Stimulated activated naive CD8-positive, alpha-beta T cell treated with anti-CD3 and anti-CD28 coated beads, Interleukin-15, amount 100 ng/mL, for 72 hours (primary cell): ENCODE measurements at places on chromosomes 7 and 10.
A peak's percentile ranks its signal among the peaks of the same experiment; 100 is the strongest.

- no peak for DNase-seq
Measured at GRCh38 chr10:110241407-110241806, 34.0 kb downstream of the MXI1 start.

GRCh38 chr10:69237528-69238159, 17.5 kb downstream of the HKDC1 start:
- peak; percentile 83 for DNase-seq

- no peak for DNase-seq
Measured at GRCh38 chr10:104035194-104036068, 50.2 kb downstream of the COL17A1 start.

DNA sequence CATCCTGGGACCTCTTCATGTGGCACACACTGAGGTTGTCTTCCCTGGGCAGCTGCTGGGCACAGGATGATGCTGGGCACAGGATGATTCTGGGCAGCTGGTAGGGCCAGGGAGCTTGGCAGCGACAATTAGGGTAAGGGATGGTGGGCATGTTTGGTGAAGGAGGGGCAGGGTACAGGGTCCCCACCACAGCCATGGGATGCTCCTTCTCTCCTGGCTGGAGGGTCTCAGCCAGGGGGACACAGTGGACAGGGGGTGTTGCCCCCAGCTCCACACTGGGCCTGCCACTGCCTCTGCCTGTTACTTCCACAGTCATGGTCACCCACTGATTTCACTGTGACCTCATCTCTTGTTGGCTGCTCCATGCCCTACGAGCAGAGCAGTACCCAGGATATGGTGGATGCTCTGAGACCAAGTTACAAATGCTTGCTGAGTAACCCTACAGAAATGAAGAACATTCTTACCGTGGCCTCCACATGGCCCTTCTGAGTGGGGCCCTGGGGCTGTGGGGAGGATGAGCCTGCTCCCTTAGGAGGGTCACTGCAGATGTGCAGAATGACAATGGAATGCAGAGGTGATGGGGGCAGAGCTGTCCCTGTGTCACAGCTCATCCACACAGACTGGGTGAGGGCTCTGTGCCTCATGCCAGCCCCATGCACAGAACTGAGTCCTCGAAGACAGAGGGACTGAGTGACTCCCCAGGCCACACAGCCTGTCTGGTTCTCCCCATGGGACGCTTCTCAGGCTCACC, 28.4 kb upstream of the RET start:
- DNase-seq, result no peak

DNA sequence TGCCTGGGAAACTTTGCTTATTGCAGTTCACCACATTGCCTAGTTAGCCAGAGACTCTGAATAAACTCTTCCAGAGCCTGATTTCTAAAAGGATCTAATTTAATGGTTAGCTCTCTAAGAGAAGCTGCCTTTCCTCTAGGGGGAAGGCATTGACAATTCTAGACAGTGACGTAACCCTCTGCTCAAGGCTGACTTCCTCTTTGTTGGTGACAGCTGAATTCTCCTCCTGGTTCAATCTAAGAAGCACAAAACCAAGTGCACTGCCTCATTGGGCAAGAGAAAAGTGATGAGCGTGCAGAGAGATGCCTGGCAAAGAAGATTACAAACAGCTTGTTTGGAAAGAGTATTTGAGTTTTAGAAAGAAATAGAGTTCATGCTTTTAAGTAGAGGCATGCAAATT, 102.7 kb downstream of the MACC1 start:
- no peak for DNase-seq

DNA sequence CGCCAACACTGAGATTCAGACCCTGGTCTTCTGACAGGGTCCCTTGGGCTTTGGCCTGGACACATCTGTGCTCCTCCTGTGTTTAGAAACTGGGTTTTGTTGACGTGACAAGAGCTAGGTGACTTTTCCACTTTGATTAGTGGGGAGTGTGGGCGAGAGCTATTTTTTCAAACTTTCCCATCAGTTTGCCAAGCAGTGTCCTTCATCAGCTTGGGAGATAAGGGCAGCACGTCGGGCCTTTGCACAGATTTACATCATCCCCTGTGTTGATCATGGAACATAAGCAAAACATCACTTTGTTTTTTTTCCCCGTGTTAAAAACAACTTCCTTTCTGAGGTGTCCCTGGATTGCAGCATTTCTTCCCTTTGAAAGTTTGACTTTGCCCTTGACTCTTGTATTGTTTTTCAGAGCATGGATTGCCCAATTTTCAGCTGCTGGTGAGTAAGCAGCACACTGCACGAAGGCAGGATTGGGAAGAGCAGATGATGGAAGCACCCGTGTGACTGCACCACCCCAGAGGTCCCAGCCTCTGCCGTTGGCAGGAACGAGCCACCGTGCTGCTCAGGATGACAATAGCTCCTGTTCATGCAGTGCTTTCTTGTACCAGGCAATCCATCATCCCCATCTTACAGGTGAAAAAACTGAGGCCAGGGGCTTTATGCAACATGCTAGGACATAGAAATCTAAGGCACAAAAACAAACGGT, 6.4 kb upstream of the IGFBP1 start:
- no peak for DNase-seq

DNA sequence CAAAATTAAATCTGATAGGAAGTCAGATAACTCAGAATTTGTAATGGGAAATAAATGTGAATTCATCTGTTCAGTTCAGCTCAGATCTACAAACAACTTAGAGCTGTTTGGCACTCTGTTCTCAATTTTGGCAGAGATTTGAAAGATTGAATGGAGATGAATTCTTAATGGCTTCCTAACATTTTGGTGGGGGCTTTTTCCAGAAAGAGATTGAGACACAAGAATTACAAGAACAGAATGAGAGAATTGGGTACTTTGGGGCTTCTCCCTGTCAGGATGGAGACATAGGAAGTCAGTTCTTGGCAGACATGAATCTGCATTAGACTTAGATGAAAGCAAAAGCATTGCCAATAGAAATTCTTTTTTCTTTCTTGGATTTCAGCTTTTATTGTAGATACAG, 39.0 kb upstream of the PTPRZ1 start:
- DNase-seq, result no peak

DNA sequence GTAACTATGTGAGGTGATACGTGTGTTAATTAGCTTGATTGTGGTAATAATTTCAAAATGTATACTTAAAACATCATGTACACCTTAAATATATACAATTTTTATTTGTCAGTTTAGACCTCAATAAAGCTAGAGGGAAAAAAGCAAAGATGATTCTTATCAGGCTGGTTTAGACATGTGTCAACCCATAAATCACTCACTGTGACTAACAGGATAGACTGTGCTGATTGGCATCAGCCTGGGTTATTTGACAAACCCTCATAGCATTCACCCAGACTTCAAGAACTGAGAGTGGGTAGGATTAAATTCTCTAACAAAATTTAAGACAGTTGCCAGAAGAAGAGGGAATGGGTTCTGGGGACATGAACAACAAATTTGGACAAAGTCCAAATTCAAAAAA, 73.8 kb upstream of the TMEM140 start:
- DNase-seq, result no peak

- no peak for DNase-seq
Measured at GRCh38 chr10:131448883-131449282, 137.4 kb upstream of the TCERG1L start.
